ENCODE measurements at places on chromosomes 2 and 18.

DNA sequence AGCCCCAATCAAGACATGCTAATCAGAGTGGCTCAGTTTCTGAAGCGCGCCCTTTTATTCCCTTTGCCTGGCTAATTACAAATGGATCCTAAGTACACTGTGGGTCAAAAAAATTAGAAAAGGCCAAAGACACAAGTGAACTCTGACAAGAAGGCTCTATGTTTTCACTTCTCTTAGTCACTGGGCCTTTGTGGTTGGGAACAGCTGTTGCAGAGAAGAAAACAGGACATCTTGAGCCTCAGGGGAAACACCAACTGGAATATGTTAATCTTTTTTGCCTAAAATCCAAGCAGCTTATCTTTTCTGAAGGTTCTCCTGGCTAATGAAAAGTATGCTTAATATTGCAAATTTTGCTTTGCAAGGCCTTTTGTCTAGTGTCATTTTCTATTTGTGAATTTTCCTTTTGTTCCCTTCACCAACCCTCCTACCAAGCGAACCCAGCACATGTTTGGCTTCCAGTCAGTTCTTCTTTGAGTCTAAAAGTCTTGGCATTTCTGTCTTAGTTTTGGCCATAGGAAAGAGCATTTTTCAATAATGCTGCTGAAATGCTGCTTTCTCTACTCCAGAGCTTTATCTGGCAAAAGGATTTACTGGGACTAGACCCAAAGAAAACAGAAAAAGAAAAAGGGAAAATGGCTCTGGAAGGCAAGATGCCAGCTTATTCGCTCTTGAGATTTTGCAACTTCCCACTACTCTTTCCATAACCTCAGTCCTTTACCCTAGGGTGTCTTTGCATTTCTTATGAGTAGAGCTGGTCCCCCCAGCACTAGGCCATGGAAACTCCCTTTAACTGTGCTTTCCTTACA is 440.2 kb upstream of the ST6GAL2 start:
- DNase-seq = no peak

DNA sequence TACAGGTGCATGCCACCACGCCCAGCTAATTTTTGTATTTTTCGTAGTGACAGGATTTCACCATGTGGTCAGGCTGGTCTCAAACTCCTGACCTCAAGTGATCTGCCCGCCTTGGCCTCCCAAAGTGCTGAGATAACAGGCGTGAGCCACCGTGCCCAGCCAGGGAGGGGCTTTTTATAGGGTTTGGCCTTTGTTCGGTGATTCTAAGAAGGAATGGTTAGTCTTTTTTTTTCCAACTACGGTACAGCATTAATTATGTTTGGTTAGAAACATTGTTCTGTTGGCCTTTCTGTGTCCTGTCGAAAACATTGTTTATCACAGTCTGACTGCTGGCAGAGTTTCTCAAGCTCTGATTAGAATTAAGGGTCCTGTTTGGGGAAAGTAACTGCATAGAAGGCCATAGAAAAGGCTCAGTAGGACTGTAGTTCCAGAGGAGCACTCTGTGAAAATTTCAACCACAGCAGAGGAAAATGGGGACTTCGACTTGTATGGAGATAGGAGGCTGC is 19.3 kb upstream of the SMCHD1 start:
- no peak for DNase-seq

DNA sequence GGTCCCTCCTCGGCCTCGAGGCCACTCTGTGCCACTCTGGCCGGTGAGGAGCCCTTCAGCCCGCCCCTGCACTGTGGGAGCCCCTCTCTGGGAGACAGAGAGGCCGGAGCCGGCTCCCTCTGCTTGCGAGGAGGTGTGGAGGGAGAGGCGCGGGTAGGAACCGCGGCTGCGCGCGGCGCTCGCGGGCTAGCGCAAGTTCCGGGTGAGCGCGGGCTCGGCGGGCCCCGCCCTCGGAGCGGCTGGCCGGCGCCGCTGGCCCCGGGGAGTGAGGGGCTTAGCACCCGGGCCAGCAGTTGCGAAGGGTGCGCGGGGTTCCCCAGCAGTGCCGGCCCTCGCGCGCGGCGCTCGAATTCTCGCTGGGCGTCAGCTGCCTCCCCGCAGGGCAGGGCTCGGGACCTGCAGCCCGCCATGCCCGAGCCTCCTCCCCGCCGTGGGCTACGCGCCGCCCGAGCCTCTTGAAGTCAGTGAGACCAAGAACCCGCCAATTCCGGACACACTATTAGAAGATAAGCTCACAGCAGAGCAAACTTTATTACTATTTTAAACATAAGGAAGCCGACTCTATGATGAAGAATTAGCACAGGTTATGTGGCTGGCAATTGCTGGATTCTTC is 825.8 kb upstream of the FANCL start:
- no peak for DNase-seq

- no peak for DNase-seq
These were observed 107.6 kb downstream of the FBXO15 start for GRCh38 chr18:74040008-74040407.
